GM12892 (cell line): ENCODE measurements at places on chromosomes 16 and 17.
A peak's percentile ranks its signal among the peaks of the same experiment; 100 is the strongest.

DNA sequence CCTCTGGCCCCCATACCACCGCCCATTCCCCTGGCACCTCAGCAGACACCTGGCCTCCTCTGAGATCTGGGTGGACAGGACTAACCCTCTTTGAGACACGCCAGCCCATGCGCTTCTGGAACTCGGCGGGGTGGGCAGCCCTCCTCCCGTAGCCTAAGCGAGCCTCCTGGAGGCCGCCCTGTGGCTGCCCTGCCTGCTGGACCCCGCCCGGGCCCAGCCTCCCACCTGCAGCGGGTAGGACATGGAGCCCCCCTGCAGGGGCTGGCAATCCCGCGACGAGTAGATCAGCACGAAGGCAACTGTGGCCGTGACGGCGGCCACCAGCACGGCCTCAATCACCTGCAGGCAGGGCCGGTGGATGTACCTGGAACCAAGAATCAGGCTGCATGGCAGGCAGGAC lies 8.2 kb upstream of the CCDC154 start:
- DNase-seq: no peak

GRCh38 chr16:54465063-54465462 lies 178.5 kb upstream of the IRX3 start:
- DNase-seq: no peak

DNA sequence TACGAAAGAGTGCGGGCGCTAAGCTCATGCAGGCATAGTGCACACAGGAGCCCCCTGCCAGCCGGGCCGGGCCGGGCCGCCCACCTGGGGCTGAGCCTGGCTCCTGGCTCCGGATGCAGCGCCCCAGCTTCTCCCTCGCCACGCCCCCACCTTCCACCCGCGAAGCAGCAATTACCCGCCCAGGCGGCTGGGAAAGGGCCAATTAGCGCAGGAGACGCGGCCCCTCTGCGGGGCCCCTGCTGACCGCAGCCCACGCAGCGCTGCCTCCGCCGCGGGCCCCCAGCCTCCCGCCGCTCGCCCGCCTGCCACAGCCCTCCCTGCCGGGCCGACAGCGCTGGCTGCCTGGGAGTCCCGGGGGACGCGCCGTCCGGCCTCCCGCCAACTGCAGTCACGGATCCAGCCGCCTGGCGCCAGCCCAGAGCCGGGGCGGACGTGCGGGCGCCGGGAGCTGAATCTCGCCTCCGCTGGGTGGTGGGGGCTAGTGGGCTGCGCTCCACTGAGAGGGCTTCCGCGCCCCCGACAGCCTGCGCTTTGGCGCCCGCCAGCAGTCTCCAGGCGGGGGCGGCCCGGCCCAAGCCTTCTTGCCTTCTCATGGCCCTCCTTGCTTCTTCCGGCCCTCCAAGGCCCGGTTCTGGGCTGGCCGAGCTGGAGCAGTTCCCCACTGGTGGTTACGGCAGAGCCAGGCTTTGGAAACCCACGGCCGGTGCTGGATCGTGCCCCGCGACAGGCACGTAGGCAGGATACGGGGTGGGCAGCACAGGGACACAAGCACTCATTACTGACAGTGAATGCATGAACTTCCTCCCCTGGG lies 14.9 kb upstream of the CBFB start:
- DNase-seq: peak; percentile 58

DNA sequence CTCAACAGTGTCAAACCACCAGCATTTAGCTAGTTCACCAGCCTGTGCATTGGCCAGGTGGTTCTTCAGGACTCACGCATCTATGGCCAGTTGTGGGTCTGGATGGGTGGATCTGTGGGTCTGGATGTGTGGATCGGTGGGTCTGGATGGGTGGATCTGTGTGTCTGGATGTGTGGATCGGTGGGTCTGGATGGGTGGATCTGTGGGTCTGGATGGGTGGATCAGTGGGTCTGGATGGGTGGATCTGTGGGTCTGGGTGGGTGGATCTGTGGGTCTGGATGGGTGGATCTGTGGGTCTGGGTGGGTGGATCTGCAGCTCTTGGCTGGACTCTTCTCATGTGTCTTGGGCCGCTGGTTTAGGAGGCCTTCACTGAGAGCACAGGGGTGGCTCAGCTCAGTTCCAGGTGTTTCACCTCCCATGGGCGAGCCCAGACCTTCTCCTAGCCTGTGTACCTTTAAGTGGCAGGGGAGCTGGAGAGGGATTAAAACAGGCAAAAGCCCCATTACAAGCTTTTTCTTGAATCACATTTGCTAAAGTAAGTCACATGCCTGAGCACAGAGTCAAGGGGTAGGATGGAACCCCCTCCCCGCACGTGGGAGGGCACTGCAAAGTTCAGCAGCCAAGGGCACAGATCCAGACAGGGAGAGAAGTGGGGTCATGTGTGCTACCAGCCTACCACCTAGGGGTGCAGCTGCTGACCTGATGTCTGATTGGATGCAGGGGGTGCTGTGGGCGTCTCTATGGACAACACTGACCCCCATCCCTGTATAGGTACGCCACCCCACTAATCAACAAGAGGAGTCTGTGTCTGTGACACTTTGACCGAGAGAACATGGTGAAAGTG lies 3.4 kb upstream of the NUBP1 start:
- no peak for DNase-seq

DNA sequence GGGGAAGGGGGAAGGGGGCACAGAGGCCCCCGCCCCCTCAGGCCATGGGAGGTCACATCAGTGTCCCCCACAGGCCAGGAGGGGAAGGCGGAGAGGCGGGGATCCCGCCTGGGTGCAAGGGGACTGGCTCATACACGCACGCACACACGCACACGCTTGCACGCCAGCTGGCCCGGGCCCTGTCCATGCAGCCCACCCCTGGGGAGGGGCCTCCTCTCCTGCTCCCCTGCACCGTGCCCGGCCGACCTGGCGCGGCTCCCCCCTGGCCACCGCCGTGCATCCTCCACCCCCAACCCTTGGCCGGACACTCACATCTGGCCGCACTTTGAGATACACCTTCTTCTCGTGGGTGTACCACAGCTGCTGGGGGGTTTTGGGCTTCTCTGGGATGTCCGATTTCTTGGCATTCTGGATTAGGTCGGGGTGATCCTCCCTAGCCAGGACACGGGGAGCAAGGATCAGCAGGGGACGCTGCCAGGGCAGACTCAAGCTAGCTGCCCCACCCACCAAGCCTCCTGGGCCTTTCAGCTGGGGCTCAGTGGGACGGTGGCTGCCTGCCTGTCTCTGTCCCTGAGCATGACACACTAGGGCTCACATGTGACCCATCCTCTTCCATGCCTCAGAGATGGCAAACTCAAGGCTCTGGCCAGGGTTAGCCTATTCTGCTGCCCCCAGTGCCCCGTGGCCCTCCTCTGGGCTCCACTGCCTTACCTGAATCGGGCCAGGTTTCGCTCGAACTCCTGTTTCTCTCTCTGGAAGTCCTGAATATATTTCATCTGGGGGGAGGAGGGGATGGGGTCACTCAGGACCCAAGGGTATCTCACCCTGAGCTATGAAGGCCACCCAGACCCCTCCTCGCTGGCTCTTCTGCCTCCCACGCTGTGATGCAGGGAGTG lies 6.7 kb downstream of the UBTF start:
- no peak for DNase-seq

GRCh38 chr17:27323538-27324215 lies 29.8 kb downstream of the WSB1 start:
- no peak for DNase-seq

DNA sequence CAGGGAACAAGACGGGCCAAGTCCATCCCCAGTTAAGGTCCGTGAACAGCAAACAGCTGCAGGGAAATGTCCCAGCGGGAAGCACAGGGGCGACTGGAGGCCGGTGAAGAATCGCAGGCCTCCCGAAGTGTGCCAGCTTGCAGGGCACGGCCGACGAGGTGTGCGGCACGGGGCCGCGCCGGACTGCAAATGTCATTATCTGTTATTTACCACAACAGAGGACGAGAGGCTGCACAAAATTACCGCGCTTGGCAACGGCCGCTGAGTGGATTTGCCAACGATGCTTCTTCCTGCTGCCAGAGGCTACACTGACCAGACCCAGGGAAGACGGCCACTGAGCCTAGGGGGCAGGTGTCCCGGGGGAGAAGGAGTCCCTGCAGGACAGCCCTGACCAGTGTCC lies 53.1 kb downstream of the RPH3AL start:
- DNase-seq: no peak

DNA sequence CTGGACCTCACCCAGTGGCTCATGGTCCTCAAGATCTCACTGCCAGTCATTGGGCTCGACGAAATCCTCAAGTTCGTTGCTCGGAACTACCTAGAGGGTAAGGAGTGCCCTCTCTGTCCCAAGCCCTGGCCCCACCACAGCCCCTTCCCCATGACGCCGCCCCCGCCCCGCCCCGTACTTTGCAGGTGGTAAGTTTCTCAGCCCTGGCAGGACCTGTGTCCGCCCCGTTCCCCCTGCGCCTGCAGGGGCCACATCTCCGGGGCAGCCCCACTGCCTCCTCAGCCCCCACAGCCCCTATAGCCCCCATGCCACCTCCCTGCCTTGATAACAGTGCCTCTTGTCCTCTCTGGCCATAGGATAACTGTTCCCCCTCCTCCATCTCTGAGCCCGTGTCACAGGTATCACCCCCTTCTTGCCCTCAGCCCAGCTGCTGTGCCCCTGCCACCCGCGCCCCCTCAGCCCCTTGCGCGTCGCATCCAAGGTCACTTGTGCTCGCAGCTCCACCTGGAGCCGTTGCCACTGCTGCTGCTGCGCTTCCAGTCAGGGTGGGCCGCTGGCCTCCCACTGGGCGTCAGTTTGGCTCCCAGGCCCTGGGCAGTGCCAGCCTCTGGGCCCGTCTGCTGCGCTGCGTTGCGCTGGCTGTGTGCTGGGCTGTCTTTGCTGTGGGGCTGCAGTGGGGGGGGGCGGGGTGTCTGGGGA lies 21.5 kb downstream of the RABEP2 start:
- DNase-seq: no peak

- no peak for DNase-seq
Measured at GRCh38 chr17:81527591-81528383, at the start of gene FSCN2. Gene FSCN2 (plus strand): TSS chr17:81528377. CDS start chr17:81528532, 155 bp downstream.

DNA sequence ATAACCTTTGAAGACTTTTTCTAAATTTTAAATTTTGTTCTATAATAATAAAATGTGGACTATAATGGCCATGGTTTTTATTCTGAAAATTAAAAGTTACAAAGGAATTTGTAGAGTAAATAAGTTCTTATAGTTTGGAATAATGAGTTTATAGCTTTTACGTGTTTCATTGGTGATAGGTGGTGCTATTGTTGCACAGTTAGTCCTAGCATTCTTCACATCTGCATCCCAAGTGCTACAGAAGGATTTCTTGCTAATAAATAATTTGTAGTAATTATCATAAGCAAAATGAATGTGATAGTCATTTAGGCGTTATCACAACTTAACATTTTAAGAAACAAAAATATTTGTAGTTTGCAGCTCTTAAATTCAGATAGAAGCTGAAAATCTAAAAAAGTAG lies 67.9 kb downstream of the BCAS3 start:
- DNase-seq: no peak

GRCh38 chr17:74449773-74450172 lies 16.7 kb upstream of the CD300A start:
- no peak for DNase-seq

DNA sequence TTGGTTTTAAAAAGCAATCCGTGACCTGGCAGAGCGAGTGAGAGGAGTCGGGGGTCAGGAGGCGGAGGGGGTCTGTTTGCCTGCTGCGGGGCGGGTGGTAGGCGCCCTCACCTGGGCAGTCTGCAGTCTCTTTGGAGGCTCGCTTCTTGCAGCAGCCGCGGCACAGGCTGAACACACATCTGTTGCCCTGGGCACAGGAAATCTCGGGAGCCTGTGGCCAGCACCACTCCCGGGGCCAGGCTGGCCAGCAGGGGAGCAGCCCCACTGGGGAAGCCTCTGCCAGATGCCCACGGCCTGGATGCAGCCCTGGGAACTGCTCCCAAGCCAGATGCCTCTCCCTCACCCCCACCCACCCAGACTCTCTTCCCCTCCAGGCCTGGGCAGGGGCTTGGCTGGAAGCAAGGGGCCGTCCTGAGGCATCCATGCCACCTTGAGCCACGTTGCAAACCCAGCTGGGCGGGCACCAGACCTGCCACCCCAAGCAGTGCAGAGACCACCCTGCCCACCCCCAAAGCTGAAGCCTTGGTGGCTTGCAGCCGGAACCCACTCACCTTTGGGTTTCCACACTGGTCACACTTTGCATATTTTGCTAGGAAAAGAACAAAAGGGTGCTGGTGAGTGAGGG lies 6.6 kb downstream of the GPS1 start:
- DNase-seq: no peak

DNA sequence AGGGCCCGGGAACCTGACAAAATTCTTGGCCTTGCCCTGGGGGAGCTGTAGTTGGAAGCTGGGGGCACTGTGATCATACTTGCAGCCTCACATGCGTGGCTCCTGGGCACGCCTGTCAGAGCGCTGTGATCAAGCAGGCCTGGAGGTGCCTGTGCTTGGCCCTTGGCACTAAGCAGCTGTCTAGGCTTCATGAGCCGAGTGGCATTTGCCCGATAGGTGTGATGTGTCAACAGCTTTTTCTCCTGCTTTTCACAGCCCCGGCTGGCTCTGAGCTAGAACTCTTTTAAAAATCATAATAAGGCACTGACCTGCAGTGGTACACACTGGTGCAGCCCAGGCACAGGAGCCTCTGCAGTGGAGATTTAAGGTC lies 113.8 kb downstream of the SOCS1 start:
- no peak for DNase-seq

GRCh38 chr17:42571435-42572225 lies 4.7 kb downstream of the MLX start:
- DNase-seq: no peak

- no peak for DNase-seq
Measured at GRCh38 chr16:68480084-68480995, 32.0 kb upstream of the SMPD3 start.

DNA sequence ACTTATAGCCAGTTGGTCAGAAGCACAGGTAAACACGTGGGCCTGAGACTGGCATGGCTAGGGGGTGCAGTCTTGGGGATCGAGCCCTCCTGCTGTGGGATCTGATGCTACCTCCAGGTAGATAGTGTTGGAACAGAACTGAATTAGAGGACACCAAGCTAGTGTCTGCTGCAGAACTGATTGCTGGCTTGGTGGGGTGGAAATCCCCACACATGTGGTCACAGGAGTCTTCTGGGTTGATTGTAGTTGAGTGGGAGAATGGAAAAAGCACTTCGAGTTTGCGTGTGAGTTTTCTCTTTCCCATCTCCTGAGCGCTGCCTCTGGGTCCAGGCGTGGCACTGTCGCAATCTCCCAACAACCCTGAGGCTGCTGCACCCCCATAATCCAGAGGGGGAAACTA lies 8.0 kb upstream of the SPATA32 start:
- DNase-seq: no peak

GRCh38 chr17:73201215-73202069 lies 8.6 kb downstream of the COG1 start:
- no peak for DNase-seq

GRCh38 chr16:75252946-75253911 lies 1.8 kb upstream of the BCAR1 start:
- DNase-seq: no peak
